Sigmoid colon (tissue), 7 donors: ENCODE measurements at places on chromosomes 7 and 10.

DNA sequence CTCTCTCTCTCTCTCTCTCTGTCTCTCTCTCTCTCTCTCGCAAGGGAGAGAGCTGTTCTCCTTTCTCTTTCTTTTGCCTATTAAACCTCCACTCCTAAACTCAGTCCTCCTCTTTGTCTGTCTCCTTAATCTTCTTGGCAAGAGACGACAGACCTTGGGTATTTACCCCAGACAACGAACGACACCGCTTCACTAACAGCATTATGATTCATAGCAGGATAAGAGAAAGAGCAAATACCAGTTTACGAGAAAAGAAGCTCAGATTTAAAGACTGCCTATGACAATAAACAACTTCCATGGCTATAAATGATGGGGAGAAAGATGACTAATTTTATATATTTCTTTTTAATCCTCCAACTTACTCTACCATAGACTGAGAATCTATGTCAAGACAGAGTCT lies 1396.5 kb upstream of the CELF2 start:
- DNase-seq = no peak

DNA sequence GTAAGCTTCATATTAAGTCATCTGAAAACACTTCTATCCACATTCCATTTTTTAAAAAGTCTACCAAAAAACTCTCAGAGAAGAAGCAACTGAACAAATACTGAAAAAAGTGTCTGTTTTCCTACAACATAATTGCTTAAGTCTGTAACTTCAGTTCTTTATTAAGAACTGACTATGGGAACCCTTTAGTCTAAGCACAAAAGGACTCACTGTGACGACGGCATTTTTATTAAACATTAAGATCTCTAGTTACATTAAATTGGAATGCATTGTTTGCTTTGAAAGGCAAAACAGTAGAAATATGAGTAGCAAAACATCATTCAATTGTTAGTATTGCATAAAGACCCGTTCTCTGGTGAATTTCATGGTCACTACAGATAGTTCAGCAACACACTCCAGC lies 5.8 kb upstream of the FAM3C start:
- no peak for DNase-seq

GRCh38 chr10:88838766-88839350 lies 12.8 kb downstream of the ANKRD22 start:
- no peak for DNase-seq

GRCh38 chr10:13000431-13000830 lies 1.1 kb downstream of the CCDC3 start:
- DNase-seq = no peak

DNA sequence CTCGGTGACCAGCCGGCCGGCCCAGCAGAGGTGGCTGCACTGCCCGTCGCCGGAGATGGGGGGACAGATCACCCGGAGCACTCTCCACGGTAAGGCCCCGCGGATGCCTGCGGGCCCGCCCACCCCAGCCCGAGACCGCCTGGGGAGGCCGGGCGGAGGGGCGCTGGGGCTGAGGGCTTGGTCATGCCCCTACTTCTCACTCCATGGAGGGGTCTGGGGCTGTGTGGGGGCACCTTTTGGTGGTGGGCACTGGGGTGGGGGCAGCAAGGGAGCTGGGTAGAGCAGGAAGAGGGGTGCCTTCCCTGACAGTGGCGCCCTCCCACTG lies 61.8 kb downstream of the NEURL1 start:
- DNase-seq = no peak

DNA sequence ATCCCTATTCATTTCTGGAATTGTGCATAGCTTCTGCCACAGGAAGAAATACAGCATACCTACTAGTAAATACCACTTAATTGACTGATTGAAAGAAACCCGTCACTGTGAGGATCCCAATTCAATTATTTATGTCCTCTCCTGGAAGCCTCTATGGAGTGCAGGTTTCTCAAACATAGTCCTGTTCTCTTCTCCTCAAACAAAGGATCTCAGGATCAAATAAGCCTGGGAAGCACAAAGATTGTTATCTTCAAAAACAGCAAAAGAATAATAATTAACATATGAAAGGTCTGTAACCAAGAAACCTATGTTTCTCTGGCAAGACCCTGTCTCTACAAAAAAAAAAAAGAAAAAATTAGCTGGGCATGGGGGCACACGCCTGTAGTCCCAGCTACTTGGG lies 127.3 kb downstream of the KCNMA1 start:
- no peak for DNase-seq

DNA sequence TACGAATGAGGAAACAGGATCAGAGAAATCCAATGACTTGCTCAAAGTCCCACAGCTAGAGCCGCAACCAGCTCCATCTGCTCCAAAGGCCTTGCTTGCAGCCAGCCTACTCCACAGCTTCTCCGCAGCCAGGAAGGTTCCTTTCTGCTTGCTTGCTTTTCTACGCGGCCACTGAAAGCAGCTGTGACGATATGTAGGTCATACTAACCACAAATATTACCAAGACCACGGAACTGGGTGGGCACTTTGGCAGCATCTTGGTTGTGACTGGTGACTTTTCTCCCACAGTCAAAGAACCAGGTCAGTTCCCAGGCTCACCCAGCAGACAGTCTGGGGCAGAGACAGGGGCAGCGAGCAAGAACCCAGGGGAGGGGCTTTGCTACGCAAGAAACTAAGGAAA lies 86.4 kb downstream of the FAM53B start:
- DNase-seq = no peak

- DNase-seq = no peak
Observed at GRCh38 chr7:51286401-51286800, 30.2 kb downstream of the COBL start.

DNA sequence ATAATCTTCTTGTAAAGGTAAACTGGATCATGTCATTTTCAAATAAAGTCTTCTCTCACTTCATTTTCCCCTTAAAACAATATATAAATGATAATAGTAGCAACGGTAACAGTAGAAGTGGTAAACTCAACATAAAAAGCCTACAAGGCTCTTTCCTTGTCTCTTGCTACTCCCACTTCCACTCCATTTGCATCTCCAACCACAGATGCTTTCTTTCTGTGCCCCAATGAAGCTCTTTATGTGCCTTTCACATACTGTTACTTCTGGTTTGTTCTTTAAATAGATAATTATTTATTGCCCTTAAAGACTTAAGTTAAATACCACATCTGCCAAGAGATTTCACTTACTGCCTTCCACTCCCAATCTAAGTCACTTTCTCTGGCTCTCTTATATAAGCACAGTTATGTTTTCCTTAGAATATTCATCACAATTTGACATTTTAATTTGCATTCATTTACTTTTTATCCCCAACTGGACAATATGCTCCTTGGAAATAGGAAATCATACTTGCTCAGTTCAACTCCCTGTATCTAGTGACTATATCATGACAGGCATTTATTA lies 149.9 kb downstream of the CRPPA start:
- DNase-seq = no peak

DNA sequence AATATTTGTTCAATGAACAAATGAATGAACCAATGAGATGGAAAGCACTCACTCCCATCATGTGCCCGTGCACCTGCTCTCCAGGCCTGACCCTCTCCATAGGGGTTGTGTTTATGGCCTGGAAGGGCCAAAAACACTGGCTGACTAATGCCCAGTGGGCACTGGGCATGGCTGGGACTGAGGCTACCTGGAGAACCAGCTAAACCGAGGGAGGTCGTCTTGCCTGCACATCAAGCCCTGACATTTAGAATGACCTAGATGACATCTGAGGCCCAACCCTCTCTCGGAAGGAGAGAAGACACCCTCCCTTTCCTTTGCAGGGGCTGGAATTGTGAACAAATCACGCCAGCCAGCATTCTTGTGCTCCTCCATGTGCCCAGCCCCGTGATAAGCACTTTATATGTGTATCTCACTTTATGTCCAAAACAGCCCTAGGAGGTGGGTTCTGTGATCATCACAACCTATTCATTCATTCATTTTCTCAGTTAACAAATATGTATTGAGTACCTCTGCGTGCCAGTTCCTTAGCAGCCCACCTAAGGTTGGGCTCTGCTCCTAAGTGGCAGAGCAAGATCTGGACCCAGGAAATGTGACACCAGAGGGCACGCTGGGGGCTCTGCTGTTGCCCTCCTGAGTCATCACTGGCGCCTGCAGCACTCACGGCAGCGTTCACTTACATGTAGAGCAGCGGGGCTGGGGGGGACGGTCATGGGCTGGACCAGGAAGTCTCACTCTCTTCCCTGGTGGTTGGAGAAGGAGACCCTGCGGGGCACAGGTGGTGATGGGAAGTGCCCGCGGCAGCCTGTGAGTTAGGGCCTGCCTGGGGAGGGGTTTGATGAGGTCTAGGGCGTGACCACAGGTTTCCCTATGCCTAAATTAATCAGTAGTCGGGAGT lies 52.0 kb downstream of the TSPAN15 start:
- DNase-seq = peak; percentile 63

GRCh38 chr7:1700086-1700485 lies 30.0 kb downstream of the ELFN1 start:
- no peak for DNase-seq

GRCh38 chr7:99707096-99707495 lies 27.3 kb upstream of the CYP3A5 start:
- DNase-seq = no peak

GRCh38 chr7:38438970-38439369 lies 165.5 kb upstream of the TARP start:
- no peak for DNase-seq

DNA sequence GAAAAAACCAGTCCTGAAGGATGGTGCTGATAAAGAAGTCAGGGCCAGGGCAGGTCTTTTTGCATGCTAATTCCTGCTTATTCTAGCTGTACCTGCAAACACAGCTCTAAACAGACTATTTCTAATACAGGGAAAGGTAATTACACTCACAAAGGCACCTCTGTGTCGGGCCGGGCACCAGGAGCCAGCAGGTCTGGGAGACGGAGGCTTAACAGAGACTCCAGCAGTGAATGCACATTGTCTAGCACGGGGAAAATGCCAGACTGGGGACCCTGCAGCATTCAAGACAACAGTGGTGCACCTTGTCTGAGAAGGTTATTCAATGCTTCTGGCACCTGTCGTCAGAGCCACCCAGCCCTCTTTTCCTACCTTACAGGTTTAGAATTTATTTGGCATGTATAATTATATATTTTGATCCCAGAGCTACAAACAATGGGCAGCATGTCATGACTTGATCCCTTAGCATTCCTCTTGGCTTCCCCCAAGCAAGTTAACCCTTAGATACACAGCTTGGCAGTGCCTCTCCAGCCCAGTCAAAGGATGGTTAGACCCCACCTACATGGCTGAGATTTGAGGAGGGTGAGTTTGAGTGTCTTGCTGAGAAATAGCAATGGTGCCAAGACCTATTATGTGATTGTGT lies 185.2 kb downstream of the SLC25A13 start:
- no peak for DNase-seq

DNA sequence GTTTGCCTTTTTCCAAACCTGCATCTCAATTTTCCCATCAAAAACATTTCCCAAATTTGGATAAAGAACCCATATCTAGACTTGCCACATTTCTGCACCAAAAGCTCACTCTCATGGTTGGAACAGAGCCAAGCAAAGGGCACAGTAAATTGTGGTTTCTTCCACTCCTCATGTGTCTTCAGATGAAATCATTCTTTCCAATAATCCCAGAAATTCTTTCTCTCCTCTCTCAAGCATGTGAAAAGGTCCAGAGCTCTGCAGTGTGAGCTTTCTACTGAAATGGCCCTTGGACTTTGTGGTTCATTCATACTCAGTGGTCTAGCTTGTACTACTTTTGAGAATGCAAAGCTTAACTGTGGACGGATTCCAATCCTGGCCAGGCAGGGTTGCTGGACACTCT lies 19.8 kb downstream of the PRSS2 start:
- DNase-seq = no peak

- DNase-seq = no peak
Observed at GRCh38 chr7:4058158-4058557, 623.9 kb upstream of the FOXK1 start.

DNA sequence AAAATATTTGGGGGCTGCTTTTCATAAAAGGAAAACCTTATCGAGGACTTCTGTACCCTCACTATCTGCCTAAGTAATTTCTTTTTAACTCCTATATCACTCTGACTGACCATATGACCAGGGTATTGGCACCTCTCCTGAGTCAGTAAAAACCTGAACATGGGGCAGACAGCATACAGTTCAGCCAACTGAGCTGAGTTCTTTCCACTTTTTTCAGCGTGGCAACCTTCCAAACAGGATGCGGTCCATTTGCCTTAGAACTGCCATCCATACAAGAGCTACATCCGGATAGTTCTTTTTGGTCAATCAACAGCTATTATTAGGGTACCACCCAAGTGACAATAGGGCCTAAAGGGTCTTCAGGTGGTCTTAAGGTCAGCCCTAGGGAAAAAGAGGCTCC lies 122.6 kb downstream of the MARCHF5 start:
- no peak for DNase-seq

- DNase-seq = no peak
Observed at GRCh38 chr7:139099172-139099947, 10.2 kb downstream of the ZC3HAV1 start.

- DNase-seq = no peak
Observed at GRCh38 chr7:82289152-82289535, 154.4 kb downstream of the CACNA2D1 start.

DNA sequence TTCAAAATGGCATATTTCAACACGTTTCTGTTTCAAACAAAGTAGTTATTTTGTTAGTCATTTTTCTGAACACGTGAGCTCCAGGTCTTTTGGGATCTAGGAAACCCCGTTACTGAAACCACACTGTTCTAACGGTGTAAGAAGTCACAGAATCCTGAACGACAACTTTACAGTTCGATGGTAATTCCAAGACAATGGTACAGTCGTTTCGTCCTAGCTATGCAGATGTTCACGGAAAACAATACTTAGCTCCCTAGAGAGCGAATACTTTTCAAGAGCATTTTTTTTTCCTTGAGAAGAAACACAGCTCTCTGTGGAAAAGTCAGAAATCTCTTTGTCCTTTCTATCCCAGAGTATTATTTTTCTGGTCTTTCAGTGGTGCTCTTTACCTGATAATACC lies 254.1 kb downstream of the ADARB2 start:
- DNase-seq = no peak

GRCh38 chr7:22733761-22734160 lies 6.8 kb downstream of the IL6 start:
- DNase-seq = no peak

- no peak for DNase-seq
Observed at GRCh38 chr10:110376021-110376766, 71.5 kb upstream of the SMNDC1 start.

DNA sequence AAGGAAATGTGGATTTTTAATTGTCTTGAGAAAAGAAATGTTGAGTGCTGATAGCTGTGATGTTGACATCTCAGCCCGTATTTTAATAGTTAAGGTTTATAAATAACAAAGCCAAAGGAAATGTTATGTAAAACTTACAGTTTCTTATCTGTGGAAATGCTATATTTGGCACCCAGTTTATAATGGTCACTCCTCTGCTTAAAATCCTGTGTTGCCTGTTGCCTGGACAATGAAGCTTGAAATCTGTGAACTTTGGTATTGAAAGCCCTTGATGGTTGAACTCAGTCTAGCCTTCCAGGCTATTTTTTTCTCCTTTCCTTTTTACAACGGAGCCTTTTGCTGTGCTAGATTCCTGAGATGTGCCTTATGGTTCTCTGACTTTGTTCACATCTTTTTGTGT lies 46.5 kb downstream of the MCU start:
- DNase-seq = no peak

DNA sequence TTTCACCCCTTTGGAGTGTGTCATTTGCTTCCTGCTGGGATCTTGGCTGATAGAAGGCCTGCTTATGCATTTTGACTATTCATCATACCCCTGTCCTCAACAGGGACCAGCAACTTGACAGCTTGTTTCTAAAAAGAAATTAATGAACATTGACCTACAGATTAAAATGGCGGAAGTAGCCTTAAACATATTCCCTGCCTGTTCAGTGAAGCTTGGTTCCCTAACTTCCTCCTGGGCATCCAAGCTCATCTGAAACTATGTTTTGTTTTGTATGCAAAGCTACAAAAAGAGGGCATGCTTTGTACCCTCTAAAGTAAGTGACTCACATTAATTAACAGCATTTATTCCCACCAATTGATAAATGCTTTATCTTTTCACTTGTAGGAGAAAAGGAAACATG lies 26.8 kb upstream of the CDK14 start:
- no peak for DNase-seq
